ENCODE measurements at places on chromosomes 11 and 22.
A peak's percentile ranks its signal among the peaks of the same experiment; 100 is the strongest.

DNA sequence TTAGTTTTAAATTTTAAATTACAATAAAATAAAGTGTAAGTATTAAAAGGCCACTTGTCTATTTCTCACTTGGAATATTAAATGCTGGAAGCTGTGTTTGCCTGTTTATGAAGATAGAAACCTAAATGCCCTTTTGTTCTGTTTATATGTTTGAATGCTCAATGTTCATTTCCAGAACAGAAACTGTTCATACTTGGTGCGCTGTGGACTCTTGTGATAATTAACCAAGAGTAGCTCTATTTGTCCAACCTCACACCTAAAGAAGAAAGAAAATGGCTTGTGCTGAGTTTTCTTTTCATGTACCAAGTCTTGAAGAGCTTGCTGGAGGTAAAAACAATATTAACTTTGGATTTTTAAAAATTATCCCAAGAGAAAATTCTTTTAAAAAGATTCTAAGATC lies 5.7 kb downstream of the C11orf54 start:
- DNase-seq, result no peak

DNA sequence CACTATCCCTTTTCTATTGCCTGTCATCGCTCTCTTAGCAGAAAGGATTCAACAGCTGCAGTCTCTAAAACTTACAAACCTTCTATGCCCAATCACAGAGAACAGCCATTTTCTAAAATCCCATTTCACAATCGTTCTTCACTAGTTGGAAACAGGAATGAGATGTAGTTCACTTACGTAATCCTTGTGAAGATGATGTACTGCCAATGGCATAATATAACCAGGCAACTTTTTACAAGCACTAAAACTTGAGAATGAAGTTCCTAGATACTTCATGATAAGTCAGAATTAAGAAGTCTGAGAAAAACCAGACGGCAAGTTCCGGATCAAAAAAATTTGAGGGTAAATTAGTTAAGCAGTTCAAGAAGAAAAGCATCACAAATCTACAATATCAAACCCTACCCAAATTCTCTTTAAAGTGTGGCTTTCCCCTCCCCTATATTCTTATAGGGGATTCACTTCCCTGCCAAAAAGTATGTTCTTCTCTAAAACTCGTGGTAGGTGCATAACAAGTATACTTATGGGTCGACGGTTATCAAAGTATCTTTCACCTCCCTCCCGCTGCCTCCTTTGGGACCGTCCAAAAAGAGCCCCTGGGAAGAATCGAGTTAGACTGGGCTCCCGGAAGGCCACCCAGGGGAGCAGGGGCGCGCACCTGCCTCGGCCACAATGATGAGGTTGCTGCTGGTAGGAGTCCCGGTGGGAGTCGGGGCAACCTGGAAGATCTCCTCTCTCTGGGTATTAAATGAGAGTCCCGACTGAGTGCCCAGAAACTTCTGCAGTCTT lies 666 bp downstream of the MSANTD4 start:
- no peak for DNase-seq

DNA sequence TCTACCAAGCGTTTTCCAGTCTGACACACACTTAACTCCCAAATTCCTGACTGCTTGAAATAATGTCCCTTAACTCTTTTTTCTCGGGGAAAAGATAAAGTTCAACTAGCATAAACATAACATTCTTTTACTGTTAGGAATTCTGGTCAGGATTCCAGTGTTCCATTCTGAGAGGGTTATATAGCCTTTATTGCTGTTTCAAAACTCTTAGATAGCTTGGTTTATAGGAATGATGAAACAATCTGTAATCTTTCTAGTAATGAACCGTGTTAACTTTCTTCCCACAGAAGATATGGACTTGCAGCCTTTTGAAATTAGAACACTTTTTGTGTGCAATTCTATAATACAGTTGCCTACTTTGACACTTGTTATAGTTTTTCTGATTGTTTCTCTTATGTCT lies 8.6 kb downstream of the REXO2 start:
- no peak for DNase-seq

- DNase-seq, result no peak
Measured at GRCh38 chr11:73321604-73322381, 13.7 kb downstream of the ARHGEF17 start.

DNA sequence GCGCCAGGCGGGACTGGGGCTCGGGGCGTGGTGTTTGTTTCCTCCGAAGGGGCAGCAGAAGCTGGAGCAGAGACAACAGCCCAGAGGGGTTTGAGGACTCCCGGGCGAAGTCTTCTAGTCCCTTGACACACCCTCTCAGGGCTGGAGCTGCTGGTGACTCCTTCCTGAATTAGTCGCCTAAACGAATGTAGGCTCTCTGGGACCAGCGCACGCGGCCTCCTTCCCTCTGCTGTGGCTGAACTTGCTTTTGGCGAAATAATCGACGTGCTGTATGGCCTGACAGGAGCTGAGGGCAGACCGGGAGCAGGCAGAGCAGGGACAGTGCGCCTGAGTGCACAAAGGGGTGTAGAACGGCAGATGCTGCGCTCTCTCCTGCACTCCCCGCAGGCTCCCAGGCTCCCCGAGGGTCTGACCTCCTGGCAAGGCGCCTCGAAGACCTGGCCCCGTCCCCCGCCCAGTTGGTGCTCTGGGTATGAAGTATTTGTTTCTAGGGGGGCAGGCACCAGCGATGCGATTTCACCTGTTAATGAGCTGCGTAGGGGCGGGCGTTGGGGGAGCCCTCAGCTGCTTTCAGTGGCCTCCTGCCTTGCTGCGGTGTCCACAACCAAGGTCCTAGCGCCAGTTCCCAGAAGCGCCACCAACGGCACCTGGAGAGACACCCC lies 5.3 kb downstream of the SLC17A6 start:
- no peak for DNase-seq

DNA sequence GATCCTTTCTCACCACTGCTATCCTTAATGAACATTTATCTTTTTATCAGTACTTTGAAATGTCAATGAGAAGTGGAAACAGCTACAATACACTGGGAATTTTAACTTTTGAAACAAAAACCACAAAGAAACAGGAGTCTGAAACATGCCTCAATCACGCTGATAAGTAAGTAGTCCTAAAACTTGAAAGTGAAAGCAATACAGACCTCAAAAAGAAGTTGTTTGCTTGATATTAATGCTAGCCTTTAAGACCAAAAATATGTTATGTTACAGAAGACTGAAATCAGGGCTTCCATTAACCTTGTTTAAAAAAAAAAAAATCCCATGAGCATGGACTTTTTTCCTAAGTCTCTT lies 21.3 kb downstream of the PHF21A start:
- DNase-seq, result no peak

DNA sequence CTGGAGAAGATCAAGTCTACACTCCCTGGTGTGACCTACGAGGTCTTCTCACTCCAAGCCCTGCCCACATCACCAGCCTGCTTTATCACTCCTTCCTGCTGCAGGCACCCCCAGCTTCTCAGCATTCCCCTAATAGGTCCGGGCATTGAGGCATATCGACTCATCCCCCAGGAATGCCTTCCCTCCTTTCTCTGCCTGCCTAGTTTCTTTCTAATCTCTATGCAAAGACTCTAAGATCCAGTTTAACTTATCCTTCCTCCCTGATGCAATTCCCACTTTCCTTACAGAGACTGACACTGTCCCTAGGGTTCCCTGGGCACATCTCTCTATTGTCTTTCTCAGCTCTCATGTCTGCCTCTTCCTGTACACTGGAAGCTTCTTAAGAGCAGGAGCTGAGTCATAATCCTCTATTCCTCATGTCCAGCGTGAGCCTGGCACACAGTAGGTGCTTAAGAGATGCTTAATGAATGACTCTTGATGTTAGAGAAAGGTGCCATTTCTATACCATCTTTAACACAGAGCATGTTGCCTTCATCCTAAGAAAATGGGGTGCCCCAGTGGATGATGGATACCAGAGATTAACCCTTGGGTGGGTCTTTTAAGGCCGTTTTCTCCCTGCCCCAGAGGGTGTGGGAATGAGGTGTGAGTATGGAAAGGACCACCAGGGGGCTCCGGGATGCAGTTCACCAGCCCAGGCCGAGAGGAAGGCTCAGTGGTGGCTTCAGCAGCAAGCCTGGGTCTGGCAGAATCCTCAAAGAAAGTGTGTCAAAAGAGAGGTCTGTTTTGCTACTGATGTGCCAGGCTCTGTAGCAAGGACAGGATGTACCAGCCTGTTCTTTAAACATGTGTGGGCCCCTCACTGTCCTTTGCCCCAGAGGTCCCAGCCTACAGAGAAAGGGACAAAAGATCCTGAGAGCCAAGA lies 34.7 kb downstream of the PARVA start:
- no peak for DNase-seq

GRCh38 chr11:65870706-65871681 lies 1.6 kb downstream of the EFEMP2 start:
- DNase-seq, result no peak

GRCh38 chr11:8477680-8478079 lies 116.3 kb downstream of the STK33 start:
- peak; percentile 18 for DNase-seq

- DNase-seq, result no peak
Measured at GRCh38 chr11:24560324-24560723, 63.5 kb downstream of the LUZP2 start.

DNA sequence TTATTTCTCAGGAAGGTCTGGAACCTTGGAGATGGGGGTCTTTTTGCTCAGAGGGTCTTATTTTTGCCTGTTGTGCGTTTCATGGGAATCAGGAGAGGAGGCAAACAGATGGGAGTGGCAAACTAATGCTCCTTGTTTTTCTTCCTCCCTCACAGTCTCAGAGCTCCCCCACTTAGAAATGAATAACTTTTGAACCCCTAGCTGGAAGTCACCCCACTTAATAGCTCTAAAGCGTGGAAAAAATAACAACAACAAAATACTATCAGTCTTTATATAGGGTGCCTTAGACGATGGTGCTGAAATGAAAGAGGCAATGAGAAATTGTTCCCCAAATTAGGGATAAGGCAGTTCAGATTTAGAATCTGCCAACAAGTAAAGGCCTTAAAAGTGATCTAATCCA lies 76.8 kb upstream of the BDNF start:
- DNase-seq, result no peak

DNA sequence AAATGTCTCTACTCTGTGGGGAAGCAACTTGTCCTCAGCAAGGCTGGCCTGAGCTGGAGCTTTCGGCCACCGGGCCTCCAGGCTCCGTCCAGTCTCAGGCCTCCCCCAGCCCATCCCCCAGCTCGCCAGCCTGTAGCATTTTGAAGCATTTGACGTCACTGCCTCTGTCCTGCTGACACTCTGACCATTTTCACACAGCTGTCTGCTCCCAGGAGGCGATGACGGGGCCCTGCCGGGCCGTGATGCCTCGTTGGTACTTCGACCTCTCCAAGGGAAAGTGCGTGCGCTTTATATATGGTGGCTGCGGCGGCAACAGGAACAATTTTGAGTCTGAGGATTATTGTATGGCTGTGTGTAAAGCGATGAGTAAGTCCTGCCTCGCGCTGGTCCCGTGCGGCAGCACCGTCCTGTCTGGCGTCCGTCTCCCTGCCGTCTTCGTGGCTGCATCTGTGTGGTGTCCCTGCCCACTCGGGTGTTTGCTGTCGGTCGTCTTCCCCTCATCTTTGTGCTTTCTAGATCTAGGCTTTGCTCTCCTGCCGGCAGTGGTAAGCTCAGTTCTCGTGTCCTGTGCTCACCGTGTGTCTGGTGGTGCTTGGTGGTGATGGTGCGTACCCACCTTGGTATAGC lies 36.1 kb upstream of the ST14 start:
- no peak for DNase-seq

- no peak for DNase-seq
Measured at GRCh38 chr11:62552485-62553079, 6.0 kb upstream of the AHNAK start.

- DNase-seq, result no peak
Measured at GRCh38 chr11:15629690-15630321, 515.1 kb downstream of the INSC start.

- no peak for DNase-seq
Measured at GRCh38 chr22:36375071-36375980, 12.4 kb downstream of the MYH9 start.

DNA sequence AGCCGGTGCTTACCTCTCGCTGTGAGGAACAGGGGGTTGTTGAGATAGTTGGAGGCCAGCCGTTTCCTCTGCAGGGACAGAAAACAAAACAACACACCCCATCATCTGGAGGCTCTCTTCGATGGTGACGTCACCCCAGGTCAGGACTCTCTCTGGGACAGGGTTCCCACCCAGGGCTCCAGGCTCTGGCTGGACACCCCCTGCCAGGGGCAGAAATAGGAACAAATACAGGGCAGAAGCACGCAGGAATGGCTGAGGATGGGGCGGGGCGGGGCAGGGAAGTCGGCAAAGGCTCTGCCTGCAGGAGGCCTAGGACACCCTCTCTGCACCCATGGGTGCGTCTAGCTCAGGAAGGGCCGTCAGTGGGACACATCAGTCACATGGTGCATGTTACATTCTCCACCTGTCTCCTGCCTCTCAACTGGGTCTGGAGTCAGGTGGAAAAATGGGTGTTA lies 118.5 kb downstream of the PHF21B start:
- DNase-seq, result no peak

DNA sequence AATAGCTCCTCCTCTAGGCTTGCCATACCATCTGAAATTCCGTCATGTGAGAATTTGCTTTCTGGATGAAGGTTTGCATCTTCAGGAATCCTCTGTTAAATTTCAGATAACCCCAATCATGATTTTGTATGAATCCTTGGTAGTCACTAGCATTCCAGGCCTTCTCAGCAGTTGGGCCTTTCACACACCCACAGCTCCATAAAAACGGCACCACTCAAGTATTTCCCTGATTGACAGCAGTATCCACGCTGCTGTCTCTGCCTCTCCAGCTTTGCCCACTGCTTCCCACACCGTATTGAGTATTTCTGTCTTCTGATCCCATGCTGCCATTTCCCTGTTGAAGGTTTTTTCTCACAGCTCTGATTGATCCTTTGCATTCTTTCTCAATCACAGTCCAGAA lies 208.7 kb upstream of the NCAM1 start:
- no peak for DNase-seq

- DNase-seq, result no peak
Measured at GRCh38 chr11:4539603-4540219, 5.3 kb upstream of the OR52M1 start.

- no peak for DNase-seq
Measured at GRCh38 chr22:36744791-36745190, 31.1 kb downstream of the IFT27 start.

DNA sequence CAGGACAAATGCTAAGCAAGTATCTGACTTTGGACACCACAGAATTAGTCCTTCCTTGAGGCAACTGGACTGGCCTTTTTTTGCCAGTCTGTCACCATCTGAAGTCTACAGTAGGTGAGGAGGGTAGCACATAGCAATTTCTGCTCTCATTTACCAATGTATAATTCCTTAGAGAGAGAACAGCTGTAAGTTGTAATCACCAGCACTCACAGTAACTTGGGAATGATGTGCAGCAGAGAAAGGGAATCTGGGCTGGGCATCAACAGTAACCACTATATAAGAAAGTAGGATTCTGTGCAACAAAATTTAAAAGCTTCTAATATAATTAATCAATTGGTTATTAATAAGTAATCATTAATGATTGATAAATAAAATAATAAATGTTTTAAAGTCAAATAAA lies 86.3 kb upstream of the FAT3 start:
- DNase-seq, result no peak

DNA sequence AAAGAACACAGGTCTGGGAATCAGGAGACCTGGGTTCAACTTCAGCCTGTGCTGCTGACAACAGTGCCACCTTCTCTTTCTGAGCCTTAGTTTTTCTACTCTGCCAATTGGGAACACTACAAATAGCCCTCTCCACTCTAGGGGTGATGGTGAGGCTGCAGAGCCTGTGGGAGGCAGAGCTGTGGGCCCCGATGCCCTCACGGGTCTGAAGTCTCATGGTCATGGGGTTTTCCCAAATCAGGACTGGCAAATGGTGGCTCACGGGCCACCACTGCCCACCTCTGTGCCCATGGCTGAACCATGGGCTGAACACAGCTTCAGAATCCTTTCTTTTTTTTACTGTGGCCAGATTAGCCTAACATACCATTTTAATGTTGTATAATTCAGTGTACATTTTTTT lies 19.8 kb downstream of the SYNGR1 start:
- no peak for DNase-seq

Data from GM12864 (cell line).